ENCODE measurements at places on chromosomes 7 and 10. TPM values are rescaled to one million over a fixed set of nuclear protein-coding genes. Genes with fewer than 3 reads are reported as not detected.

- no peak for DNase-seq
Observed at GRCh38 chr10:123868038-123869019, 23.3 kb downstream of the CPXM2 start.

The PMS2 gene
- 11.4 TPM for polyA plus RNA-seq

GRCh38 chr7:2820508-2820934, 23.6 kb downstream of the GNA12 start:
- no peak for DNase-seq

DNA sequence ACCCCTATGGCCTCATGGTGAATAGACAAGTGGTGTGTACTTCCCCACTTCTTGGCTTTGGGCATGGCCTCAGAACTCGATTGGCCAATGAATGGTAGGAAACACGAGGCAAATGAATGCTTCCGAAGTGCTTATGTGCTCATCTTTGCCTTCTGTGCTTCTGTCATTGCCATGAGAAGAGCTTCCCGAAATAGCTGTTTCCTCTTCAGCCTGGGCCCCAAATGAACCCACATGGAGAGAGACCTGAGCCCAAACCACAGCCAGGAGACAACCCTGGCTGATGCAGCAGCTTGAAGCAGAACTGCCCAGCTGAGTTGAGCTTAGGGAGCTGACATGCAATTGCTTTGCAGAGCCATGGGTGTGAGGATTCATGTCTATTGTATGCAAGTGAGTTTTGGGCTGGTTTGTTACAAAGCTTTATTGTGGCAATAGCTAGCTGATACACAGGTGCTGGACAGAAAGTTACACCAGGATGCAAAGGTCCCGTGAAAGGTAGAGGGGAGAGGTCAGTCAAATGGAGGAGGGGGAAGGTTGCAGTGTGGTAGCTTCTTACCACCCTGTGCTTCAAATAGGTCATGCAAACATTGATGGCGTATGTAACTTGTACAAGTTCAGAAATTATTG, 328.2 kb downstream of the PLXNA4 start:
- DNase-seq, result no peak

DNA sequence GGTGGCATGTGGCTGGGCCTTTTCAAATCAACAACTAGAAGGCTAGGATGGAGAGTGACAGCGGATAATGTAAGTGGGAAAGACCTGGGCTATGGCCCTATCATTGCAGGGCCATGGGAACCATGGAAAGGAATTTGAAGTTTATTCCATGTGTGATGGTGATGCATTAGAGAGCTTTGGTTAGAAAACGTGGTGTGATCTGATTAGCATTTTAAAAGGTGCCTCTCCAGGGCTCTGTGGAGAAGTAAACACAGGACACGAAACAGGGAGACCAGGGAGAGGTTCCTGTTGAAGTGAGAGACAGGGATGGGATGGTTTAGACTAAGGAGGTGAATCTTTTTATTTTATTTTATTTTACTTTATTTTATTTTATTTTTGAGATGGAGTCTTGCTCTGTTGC, 749.5 kb downstream of the GATA3 start:
- DNase-seq, result no peak

DNA sequence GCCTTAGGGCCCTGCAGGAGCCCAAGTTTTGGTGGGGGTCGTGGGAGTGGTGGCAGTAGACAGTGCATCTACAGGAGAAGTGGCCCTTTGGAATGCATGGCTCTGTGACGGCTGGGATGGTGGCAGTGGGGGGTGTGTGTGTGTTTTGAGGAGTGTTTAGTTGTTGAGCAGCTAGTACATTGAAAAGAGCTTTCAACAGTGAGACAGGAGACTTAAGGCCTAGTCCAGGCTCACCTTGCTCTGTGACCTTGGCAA, 27.1 kb downstream of the ZNF775 start:
- DNase-seq, result no peak

DNA sequence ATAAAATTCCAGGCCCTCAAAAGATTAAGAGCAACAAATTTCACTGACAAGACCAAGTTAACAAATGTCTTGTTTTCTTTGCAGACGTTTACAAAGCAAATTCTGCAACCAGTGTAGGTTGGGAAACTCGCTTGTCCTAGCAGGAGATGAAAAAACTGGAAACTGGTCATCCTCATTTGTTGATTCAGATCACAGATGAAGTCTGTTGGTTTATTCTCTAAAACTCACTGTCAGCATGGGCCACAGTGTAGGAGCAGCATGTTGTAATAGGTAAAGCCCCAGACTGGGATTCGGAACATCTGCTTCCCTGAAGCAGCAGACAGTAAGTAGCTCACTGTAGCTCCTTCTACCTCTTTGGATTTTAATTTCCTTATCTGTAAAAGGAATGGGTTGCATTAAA, 31.5 kb downstream of the PANK1 start:
- no peak for DNase-seq

DNA sequence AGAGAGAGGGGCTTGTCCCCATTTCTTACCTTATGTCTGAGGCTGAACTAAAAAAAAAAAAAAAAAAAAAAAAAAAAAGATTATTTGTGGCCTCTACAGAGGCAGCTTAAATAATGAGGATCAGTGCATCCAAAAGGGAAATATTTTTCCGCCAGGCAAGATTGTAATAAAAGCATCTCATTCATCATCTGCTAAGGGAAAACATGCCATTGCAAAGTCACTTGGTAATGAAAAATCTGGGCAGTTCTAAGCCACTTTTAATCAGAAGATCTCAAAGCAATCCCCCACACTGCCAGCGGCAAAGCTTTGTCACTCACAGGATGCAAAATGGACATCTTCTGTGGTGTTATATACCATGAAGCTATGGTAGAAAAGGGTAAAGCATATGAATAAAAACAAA, 3.8 kb downstream of the FAM107B start:
- DNase-seq, result no peak

DNA sequence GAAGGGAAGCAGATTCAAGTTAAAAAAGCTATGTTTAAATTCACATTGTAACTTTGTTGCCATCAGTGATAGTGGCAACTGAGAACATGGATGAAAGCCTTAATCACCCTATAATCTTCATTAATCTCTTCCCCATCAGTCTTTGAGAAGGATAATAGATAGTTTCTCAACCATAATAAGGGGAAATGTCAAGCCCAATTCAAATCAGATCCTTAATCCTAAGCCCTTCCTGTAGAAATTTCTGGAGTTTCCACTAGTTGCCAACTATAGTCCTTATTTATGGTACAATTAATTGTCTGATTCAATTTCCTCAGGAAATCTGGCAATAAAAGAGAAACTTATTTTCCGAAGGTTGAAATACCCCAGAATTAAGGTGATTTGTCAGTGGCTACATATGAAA, 431.8 kb downstream of the ZWINT start:
- no peak for DNase-seq

The BICC1 gene
- polyA plus RNA-seq, result 18.0 TPM

DNA sequence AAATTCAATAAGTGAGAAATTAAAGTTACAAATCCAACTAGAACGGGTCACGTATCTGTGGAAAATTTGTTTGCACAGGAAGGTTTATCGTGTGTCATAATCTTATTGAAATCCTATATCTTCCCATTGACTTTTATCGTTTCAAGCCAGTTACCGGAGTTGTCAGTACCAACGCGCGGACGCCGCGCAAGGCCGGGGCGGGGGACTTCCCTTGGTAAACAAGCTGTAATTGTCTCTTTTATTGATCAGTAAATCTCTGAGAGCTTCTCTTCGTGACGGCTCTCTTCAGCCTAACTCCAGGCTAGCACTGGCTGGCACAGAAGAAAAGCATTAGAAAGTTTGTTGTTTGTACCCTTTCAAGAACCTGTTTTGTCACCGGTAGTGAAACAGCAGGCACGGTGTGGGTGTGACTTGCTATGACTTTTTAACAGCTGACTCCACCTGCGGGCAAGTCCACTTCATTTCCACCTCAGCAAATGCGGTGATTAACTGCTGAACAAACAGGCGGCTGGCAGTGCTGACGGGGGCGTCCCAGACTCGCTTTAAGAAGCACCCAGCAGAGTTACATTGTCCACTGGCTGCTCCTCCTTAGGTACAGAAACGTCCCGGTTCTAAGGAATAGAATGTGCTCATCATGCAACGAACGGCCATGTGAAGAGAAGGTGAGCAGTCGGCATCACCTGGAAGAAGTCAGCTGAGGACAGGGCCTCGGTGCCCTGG, 215.8 kb downstream of the MAD1L1 start:
- no peak for DNase-seq

DNA sequence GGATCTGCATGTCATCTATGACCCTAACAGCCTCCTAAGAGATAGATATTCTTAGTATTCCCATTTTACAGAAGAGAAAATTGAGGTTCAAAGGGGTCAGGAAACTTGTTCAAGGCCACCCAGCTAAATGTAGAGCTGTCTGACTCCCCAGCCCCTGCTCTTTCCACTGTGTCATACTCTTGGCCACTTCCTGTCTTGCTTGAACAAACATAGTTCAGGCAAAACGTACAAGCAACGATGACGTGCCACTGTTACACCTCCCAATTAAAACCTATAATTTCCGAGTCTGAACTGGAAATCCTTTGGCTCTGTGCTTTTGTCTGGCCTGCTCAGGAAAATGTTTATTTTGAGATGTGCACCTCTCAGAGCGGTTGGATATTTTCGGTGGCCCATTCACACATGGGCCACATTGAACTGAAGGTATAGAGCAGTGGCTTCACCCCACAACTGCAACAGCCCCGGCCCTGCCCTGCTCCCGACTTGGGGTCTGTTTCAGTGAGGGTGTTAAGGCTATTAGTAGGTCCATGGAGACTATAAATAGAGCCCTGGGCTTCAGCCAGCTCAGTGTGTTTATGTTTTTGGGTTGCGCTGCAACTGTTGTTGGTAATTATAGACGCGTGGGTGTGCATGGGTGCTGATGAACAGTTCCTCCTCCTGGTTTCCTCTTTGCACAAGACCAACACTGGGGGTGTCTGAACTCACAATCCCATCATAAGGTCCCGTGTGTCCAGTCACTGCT, 172.3 kb upstream of the ADO start:
- peak; percentile 42 for DNase-seq

DNA sequence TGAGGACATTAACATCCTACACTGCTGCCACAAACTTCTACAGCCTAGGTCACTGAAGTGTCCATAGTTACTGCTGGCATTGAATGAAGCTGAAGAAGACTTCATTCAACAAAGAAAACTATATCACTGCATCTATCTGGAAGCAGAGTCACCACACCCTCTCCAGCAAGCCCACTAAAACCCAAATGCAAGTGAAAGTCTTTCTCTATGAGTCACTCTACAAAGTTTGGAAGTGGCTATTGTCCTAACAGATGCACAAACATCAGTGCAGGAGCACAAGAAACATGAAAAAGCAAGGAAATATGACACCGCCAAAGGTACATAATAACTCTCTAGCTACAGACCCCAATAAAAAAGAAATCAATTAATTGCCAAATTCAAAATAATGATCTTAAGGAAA, 43.5 kb upstream of the CAMK2B start:
- no peak for DNase-seq

- no peak for DNase-seq
Observed at GRCh38 chr10:43193496-43194080, 55.3 kb downstream of the CSGALNACT2 start.

All from muscle of arm (tissue), 14 donors.